ENCODE measurements at places on chromosomes 5 and 9.

DNA sequence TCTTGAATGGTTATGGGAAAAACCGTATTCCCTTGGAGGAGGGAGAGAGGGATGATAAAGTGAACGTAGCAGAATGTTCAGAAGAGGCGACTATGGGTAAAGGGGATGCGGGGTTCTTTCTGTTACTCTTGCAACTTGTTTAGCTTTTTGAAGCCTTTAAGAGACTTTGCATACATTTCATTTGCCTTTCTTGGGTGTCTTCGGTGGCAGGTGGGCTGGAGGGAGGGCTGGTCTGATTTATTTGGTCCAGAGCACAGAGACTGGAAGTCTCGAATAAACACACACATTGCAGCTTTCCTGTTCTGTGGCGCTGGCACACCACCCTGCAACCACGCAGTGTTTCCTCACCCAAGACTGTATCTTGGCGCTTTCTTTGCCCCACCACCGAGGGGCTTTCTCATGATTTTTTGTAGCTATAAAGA, 23.2 kb downstream of the TTF1 start:
- no peak for DNase-seq

DNA sequence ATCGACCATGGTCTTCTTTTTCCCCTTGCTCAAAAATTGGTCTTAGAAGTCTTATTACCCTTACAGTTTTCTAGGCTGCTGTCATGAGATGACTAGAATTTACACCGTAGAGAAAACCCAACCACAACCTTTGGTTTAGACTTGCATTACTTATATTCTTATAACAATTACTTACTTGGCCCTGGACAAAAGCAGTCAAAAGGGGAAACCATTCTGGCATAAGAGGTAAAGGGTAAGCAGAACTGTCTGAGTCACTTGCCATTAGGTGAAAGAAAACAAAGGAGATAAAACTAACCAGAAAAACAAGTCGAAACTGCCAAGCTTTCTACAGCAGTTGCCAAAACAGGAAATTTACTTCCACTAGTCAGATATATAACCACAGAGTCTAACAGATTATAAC, 17.9 kb downstream of the TMEM245 start:
- DNase-seq = no peak

- no peak for DNase-seq
Observed at GRCh38 chr9:123310551-123311249, 42.3 kb upstream of the STRBP start.

DNA sequence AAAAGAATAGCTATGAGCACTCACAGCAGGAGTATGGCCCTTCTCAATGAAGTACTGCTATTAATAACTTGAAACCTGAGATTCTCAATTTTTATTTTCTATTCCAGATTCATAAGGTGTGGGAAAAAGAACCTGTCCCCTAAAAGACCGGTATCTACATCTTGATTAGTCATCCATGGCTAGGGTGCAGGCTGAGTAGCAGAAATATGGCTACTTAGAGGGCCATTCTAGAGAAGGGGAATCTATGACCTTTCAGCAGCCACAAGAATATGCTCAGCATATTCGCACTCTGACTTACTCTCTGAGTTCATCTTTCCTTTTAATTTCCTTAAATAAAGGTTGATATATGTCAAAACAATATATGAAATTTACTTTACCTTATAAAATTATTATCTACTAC, 27.7 kb downstream of the WDR36 start:
- DNase-seq = no peak
